CD14-positive monocyte (primary cell): ENCODE measurements at places on chromosomes 2 and 18.

DNA sequence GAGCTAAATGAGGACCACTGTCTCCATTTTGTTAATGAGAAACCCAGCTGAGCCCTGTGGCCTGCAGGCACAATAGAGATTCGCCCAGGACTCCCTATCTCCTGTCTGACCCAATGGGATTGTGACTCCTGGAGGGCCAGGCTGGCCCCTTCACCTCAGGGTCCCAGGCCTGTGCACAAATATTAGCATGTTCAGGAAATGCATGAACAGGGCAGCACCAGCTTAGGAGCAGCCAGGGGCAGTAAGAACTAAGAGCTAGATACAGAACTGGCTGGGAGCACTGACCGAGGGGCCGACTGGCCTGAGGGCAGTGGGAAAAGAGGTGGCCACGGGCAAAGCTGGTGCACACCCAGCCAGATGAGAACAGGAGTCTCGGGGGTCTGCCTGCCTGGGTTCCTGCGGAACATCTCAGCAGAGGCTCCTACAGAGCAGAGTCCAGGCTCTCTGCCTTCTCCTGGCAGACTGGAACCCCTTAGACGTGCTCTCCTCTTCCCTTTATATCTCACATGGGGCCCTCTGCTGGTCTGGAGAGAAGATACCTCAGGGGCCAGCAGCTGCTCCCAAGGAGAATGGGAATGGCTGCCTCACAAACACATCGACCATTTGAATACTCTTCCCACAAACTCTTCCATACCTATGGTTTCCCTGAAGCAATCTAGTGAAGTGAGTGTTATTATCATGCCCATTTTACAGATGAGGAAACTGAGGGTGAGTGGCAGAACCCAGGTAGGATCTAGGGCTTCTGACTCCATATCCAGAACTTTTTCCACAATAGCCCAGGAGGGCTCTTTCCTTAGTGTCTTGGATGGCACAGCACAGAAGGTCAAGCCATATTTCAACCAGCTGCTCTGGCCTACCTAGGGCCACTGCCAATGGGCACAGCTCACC lies 77.6 kb upstream of the OTOF start:
- no peak for DNase-seq

GRCh38 chr18:25983730-25984129 lies 106.7 kb downstream of the SS18 start:
- DNase-seq, result no peak

GRCh38 chr18:22545066-22545760 lies 127.5 kb upstream of the CTAGE1 start:
- DNase-seq, result no peak

- no peak for DNase-seq
Observed at GRCh38 chr2:218887079-218887478, 6.4 kb downstream of the WNT10A start.

- DNase-seq, result no peak
Observed at GRCh38 chr2:234142530-234142929, 92.0 kb downstream of the SPP2 start.

DNA sequence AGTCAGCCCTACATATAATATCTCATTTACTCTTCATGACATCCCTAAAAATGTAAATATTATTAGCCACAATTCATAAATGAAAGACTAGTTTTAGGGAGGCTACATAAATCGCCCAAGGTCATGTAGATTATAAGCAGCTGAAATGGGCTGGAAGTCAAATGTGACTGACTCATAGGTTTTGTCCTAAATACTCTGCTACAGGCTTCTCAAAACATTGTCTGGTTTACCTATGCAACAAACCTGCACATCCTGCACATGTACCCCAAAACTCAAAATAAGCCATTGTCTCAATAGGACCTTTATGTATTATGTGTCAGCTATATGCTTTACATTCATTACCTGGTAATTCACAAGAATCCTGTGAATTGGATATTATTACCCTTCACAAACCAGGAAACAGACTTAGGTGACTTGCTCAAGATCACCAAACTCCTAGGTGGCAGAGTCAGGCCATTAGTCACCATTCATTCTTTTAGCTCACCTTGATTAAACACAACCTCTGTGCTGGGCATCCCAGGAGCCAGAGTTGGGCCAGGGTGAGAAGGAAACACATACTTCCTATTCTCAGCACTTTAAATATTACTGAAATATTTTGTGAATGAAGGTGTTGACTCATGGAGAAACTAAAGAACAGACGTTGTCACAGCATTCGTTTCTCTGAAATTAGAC lies 69.4 kb upstream of the CPO start:
- DNase-seq, result no peak

- no peak for DNase-seq
Observed at GRCh38 chr18:23163786-23164533, 28.7 kb downstream of the CABLES1 start.

GRCh38 chr2:44510246-44510645 lies 148.5 kb downstream of the CAMKMT start:
- DNase-seq, result no peak

DNA sequence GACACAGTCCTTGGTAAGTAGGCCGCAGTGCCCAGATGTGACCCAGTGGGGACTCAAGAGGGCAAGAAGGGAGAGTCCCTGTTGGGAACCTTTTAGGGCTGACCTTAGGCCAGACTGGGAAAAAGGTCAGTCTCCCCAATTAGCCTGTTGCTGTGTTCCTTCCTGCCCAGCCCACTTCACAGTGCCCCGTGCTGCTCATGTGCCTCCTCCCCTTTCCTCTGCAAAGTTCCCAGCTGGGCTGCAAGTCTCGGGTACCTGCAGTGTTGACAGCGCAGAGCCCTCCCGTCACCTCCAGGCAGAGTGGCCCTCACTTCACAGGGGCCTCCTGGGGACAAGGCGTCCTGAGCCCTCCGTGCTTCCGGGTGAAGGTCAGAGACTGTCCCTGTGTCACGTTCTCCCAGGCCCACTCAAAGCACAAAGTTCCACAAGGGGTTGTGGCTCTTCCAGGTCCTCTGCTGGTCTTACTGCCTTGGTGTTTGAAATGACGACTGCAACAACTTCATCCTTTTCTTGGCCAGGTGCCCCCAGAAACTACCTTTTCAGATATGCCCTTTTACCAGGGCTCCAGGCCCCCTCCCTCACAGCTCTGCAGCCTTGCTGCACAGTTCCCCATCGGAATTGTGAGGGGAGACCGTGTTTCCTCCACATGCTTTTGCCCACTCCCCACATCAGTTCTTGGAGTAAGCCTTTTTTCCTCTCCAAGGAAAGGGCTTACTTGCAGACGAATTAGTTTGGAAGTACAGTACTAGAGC lies 225.8 kb downstream of the ALPK2 start:
- no peak for DNase-seq

GRCh38 chr2:239149501-239149900 lies 251.3 kb downstream of the HDAC4 start:
- DNase-seq, result no peak

DNA sequence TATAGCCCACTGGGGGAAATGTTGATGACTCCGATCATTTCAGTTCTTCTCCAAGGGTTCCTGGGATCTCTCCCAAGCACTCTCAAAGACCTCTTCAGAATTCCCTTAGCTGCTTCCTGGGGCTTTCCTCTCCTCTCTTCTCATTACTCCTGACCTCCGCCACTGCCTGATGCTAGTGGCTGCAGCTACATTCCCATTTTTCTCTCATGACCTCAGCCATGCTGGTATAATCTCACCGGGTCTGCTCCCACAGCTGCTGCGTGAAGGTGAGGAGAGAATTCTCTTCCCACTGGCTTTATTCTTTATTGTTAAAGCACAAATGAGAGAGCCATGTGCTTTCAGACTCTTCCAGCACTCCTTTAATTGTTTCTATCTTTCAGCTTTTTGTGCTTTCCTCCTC lies 312.0 kb upstream of the ETAA1 start:
- no peak for DNase-seq

DNA sequence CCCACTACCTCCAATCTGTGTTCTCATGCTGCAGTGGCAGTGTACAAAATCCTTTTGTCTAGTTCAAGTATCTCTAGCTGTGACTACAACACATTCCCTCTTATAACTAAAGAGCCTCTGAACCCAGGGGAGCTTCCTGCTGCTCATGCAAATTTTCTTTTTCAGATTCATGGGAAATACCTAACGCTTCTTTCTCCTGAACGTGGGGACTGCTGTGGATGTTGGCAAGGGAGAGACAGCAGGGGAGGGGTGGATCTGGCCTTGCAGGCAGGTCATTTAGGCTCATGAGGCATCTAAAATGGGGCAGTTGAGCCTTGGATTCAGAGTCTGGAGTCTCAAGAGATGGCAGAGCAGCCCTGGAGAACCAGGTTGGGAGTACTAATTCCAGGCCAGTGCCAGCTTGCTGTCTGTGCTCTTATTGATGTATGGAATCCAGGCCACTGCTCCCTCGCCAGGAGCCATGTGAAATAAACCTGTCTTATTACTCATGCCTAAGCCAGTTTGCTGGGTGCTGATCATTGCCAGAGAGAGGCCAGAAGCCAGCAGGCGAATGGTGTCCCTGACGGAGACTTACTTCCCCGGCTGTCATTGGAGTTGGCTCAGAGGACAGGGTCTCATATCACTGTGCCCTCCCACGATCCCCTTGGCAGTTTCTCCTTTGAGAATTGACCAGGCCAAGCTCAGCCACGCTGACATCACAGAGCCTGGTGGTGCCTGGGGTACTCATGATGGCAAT lies 29.2 kb upstream of the TNP1 start:
- no peak for DNase-seq

- no peak for DNase-seq
Observed at GRCh38 chr2:106841886-106842645, 43.9 kb downstream of the ST6GAL2 start.

DNA sequence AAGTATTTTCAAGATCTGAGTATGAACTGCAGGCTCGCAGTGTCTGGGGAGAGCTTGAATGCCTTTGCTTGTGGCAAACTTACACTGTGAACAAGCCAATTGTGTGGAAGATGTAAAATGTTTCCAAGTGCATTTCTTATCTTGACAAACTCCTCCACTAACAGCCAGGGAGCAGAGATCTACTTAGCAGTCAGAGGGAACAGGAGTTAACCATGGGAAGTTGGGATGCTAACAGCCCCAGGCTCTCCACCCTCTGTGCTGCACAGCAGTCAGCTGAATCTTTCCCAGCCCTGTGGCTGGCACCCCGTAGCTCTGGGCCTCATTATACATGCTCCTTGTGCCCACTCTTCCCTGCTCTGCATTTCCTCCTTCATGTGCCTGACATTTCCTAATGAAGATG lies 450.2 kb downstream of the TSN start:
- DNase-seq, result no peak
